ENCODE measurements at places on chromosomes 4 and X. TPM values are rescaled to one million over a fixed set of nuclear protein-coding genes. Genes with fewer than 3 reads are reported as not detected.

DNA sequence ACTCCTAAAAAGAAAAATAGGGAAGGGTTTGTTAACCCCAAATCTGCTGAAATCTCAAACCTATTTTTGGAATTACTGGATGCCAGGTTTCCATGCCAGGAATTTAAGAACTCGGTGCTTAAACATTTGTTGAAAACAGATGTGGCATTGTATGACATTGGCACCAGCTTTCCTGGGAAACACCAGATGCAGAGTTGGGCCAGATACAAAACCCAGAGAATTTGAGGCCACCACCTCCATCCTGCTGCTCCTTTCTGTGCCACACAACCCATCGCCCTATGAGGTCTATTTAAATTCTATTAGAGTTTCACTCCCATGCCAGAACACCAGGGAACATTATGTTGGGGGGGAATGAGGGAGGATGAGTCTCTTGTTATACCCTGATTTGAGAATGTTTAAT lies 71.7 kb downstream of the ARAP2 start:
- no peaks in the 10 kb centered on the region for H3K27me3 ChIP-seq
- no peak overlapping the region for H3K4me3 ChIP-seq
- DNase-seq = no peak
- no peak overlapping the region for H3K27ac ChIP-seq

The MAGED4 gene
- 80.2 TPM for total RNA-seq

DNA sequence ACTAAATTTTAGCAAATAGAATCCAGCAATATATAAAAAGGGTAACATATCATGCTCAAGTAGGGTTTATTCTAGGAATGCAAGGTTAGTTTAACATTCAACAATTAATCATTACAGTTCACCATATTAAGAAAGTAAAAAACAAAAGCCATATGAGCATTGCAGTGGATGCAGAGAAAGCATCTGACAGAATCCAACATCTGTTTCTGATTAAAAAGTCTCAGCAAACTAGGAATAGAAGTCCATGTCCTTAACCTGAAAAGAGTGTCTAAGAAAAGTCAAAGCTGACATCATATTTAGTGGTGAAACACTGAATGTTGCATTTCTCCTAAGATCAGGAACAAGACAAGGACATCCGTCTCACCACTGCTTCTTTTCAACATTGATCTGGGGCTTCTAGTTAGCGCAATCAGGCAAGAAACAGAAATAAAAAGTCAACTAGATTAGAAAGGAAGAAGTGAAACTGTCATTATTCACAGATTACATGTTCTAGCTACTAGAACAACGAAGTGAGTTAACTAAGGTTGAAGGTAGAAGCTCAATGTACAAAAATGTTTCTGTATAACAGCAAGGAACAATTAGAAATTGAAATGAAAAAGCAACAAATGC lies 49.3 kb downstream of the MRPL1 start:
- H3K27ac ChIP-seq = no peak overlapping the region
- H3K36me3 ChIP-seq = peaks cover 35% of the 10 kb centered on the region
- no peaks in the 10 kb centered on the region for H3K27me3 ChIP-seq
- no peak for DNase-seq
- no peak overlapping the region for H3K4me3 ChIP-seq
- no peaks in the 10 kb centered on the region for H3K4me1 ChIP-seq

The OTUD6A gene
- not detected for total RNA-seq

- no peak for DNase-seq
- H3K27me3 ChIP-seq = peaks cover 90% of the 10 kb centered on the region
- H3K4me1 ChIP-seq = peaks cover 9% of the 10 kb centered on the region
- H3K36me3 ChIP-seq = no peaks in the 10 kb centered on the region
- H3K27ac ChIP-seq = no peak overlapping the region
These were observed 8.9 kb upstream of the GSX2 start for GRCh38 chr4:54090804-54091623.

The RBMX gene
- total RNA-seq = 371 TPM

- peaks cover 6% of the 10 kb centered on the region for H3K36me3 ChIP-seq
- H3K27me3 ChIP-seq = no peaks in the 10 kb centered on the region
- peaks cover 6% of the 10 kb centered on the region for H3K4me1 ChIP-seq
- DNase-seq = no peak
These were observed 5.6 kb downstream of the G6PD start for GRCh38 chrX:154540897-154541535.

The CSTF2 gene
- 18.4 TPM for total RNA-seq

The MAGEA6 gene
- not detected for total RNA-seq

DNA sequence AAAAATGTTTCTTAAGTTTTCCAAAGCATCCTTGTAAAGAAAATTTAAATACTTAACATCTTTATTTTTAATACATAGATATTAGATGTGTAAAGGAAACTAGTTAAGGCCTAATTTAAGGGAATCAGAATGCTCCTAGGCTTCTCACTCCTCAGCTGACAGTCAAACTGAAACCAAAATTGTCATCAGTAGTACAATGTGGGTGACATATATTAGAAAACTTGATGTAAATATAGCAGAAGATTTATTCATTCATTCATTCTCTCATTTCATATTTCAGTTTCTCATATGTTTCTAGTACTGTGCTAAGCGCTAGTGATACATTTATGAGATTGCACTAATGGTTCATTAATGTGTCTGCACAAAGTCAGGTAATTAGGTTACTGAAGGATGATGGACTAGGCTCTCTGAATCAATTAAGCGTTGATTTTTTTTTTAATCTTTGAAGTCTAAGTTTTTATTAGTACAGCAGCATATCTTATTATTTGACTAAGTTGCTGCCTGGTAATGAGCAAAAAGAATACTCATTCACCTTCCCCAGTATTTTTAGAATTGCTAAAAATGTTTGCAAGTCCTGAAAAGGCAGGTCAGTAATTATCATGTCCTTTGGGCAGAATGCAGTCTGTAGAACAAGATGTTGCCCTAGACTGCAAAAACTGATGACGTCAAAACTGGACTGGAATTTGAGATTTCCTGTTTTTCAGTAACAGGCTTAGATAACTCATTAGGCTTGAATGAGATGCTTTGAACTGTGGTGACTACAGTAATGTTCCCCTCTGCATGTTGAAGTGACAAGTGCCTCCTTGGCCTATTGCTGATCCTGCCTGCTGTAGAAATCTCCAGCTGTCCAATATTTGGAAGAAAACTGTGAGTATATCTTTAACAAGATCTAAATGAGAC lies 128.7 kb downstream of the ARHGAP24 start:
- H3K27me3 ChIP-seq = no peaks in the 10 kb centered on the region
- H3K4me3 ChIP-seq = no peak overlapping the region
- no peak overlapping the region for H3K27ac ChIP-seq
- DNase-seq = no peak
- H3K36me3 ChIP-seq = no peaks in the 10 kb centered on the region

DNA sequence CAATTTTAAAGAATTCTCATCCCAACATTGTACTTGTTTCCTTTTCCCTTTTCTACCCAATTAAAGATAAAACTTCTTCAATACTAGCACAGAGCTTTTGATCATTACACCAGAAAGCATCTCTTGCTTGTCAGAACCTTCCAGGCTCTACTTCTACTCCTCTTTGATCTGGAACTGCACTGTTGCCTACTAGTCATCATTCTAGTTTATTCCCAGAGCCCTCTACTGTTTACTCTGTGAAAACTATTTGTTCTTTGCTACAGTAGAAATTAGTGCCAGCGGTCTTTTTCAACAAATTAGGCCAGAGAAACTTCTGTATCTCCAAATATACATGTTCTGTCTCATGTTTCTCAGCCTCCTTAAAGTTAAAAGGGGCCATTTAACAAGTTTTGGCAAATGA lies 46.8 kb upstream of the TMPRSS11F start:
- no peak for DNase-seq
- no peak overlapping the region for H3K4me3 ChIP-seq
